Endodermal cell (in vitro differentiated cells): ENCODE measurements at places on chromosomes 3 and 15.

DNA sequence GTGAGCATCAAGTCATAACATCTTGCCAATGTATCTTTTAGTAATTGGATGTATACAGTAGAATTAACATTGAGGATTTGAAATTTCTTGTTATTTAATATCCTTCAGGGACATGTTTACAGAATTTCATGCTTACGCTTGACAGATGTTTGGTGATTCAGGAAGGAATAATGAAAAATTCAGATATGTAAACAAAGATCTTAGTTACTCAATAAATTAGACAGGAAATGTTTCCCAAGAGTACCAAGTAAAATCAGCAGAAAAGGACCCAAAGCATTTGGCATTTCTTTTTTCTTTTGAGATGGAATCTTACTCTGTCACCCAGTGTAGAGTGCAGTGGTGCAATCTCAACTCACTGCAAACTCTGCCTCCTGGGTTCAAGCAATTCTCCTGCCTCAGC lies 4.7 kb upstream of the COL6A5 start:
- DNase-seq: no peak

DNA sequence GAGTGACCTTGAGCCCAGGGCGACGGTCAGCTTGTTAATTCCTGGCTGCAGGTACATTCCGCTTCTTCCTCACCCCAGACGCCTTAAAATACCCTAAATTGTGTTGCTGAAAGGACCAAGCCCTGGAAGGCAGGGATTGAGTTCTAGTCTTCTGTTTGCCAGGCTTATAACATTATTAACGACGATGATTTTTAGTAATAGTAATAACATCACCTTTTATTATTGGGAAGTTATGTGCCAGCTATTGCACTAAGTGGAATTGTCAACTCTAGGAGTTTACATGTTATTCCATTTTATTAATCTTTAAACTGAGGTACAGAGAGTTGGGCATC lies 409 bp downstream of the OXNAD1 start:
- DNase-seq: no peak

- DNase-seq: no peak
Measured at GRCh38 chr15:38362355-38362754, 91.6 kb upstream of the FAM98B start.

DNA sequence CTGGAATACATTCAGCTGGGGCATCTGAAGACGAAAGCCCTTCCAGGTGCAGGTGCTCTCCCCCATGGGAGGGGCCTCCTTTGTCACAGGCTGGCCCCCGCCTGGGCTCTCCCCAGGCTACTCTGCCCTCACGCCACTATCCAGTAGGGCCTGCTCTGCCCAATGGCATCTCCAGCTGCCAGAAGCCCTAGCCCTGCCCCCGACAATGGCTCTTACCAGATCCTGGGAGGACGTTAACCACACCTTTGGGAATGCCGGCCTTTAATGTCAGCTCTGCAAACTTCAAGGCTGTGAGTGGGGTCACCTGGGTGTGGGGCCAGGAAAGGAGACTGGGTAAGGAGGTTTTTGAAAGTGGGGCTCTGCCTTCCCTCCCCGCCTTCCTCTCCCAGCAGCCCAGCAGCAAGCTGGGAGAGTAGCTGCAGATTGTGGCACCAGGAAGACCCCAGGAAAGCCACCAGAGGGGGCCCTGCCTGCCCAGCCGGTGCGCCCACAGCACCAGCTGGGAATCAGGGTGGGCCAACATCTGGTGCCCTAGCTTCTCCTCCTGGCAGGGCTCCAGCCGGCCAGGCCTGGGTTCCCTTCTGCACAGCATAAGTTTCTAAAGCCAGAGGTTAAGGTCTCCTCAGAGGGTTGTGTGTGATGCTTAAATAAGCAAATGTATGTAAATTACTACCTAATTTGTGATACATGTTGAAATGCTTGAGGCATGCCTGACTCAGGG lies 40.4 kb upstream of the SLC41A3 start:
- DNase-seq: peak; percentile 81

- DNase-seq: peak; percentile 35
Measured at GRCh38 chr3:123082370-123083065, 15.7 kb downstream of the PDIA5 start.

- peak; percentile 95 for DNase-seq
Measured at GRCh38 chr15:67456677-67457529, 64.0 kb upstream of the C15orf61 start.

DNA sequence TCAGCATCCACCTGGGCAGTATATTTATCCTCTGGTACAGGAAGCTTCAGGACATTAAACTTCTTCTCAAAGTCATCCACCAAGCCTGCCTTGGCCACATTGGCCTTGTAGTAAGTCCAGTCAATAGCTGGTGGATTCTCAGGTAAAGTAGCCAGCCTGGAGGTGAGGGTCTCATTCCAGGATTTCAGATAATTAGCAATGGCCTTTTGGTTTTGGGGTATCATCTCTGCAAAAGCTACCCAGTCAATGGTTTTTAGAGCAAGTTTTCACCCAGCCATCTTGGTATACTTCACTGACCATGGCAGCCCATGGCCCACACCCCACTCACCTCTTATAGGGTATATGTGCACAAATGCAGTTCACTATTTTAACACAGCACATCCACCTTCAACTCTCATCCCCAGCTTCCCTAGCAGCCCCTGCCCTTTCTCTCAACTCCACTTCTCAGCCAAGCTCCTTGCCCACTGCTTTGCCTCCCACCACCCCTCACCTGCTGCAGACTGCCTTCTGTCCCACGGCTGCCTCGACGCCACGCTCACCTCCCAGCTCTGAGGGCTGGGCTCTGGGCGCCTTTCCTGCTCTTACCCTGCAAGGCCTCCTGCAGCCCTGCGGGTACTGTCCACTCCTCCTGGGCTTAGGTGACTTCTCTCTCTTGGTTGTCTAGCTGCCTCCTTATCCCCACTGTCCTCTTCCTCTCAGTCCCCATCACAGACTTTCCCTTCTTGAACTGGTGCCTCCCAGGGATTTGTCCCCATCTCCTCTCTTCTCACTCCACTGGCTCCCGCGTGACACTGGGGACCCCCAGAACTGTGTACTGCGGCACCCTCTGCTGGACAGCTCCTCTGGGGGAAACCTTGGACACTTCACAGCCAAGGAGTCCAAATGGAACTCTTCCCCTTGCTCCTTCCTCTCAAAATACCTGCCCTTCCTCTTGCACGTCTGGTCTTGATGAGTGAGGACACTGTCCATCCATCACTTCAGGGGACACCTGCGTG lies 1.7 kb upstream of the TGM5 start:
- DNase-seq: peak; percentile 82

- DNase-seq: no peak
Measured at GRCh38 chr3:45968149-45968548, 24.9 kb downstream of the CXCR6 start.

- no peak for DNase-seq
Measured at GRCh38 chr3:45337839-45338470, 50.4 kb upstream of the LARS2 start.

GRCh38 chr3:71591101-71591500 lies 7.6 kb upstream of the FOXP1 start:
- DNase-seq: no peak

GRCh38 chr3:15164340-15164739 lies 41.7 kb upstream of the CAPN7 start:
- no peak for DNase-seq

GRCh38 chr15:94638183-94638582 lies 406.8 kb downstream of the MCTP2 start:
- peak; percentile 78 for DNase-seq

GRCh38 chr15:61216519-61216918 lies 12.6 kb downstream of the RORA start:
- DNase-seq: peak; percentile 79

DNA sequence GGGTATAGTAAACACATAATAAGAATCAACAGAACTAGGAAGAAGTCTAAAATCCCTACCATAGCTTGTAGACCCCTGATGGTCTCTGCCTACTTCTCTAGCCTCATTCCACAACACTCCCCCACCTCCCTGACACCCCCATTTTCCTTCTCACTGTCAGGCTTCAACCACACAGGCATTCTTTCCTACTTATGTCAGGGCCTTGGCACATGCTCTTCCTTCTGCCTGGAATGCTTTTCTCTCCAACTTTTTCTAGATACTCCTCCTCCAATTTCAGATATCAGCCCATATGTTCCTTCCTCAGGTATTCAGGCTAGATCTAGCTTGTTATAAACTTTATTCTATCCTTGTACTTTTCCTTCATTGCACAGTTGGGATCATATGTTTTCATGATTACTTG lies 106.0 kb upstream of the MRPL3 start:
- no peak for DNase-seq

- no peak for DNase-seq
Measured at GRCh38 chr3:18868911-18869689, 279.2 kb upstream of the KCNH8 start.

DNA sequence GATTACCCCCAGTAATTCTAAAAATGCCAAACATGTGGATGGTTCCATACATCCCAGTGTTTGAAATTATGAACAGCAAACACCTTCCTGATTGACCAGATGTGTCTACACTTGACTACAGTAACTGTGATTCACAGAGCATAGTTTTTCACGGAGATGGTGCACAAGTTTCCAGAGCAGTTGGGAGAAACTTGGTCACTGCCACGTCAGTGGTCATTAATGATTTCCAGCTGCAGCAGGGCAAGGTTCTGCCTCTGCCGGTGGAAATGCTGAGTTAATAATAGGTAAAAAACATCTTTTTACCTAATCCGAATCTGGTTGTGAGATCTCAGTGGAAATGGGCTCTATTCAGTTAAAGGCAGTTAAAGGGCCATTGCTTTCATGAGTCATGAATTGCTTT lies 154.1 kb upstream of the FEZF2 start:
- no peak for DNase-seq

- peak; percentile 59 for DNase-seq
Measured at GRCh38 chr15:29870495-29871151, 48.4 kb upstream of the TJP1 start.

GRCh38 chr3:104555728-104556127 lies 811.0 kb upstream of the ALCAM start:
- no peak for DNase-seq

- no peak for DNase-seq
Measured at GRCh38 chr15:37046876-37047614, 53.3 kb downstream of the MEIS2 start.

- no peak for DNase-seq
Measured at GRCh38 chr3:168051070-168051469, 44.7 kb downstream of the GOLIM4 start.

DNA sequence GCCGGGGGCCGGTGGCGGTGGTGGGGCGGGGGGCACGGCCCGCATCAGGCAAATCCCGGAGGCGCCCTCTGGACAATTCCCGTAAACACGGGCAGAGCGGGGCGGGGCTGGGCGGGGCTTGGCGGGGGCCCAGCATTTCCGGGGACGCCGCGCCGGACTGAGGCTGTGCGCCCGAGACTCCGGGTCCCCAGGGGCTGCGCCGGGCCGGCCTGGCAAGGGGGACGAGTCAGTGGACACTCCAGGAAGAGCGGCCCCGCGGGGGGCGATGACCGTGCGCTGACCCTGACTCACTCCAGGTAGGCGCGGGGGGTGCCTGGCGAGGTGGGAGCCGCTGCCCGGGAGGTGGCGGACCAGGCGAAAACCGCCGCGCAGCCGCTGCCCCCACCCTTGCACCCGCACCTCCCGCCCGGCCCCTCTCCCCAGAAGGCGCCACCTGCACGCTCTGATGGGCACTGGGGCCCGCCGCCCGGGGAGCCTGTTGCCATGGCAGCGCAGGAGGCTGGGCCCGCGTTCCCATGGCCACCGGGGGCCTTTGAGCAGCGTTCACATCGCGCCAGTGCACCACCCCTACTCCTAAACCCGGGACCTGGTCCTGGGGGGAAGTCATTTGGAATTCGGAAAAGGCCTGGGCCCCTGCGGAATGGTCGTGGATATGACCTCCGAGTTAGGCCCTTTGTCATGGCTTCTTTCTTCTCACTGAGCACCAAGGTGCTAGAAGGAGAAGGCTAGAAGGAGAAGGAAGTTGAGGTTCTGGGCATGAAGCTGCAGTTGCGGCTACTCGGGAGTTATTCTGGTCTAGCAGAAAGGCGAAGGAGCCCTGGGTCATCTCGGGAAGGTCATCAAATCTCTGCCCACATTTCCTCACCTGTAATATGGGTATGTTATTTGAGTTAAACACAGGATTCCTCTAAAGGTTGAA lies 16.1 kb upstream of the SEMA4B start:
- DNase-seq: peak; percentile 87

DNA sequence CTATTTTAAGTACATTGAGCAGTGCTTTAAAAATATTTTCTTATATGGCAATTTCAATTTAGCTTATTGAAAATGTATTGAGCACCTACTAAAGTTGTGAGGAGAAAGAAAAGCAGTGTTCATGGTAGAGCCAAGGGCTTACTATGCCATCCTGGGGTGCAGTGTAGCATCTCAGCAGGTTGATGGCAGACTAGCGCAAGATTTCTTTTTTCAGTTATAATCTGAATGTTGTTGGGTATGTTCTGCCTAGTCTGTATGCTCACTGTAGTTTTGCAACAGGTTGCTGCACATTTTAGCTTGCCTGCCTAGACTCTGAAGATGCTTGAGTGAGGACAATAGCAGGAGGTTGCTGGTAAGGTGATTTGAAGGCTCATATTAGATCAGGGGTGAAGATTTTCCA lies 103.1 kb upstream of the UNC13C start:
- DNase-seq: no peak

DNA sequence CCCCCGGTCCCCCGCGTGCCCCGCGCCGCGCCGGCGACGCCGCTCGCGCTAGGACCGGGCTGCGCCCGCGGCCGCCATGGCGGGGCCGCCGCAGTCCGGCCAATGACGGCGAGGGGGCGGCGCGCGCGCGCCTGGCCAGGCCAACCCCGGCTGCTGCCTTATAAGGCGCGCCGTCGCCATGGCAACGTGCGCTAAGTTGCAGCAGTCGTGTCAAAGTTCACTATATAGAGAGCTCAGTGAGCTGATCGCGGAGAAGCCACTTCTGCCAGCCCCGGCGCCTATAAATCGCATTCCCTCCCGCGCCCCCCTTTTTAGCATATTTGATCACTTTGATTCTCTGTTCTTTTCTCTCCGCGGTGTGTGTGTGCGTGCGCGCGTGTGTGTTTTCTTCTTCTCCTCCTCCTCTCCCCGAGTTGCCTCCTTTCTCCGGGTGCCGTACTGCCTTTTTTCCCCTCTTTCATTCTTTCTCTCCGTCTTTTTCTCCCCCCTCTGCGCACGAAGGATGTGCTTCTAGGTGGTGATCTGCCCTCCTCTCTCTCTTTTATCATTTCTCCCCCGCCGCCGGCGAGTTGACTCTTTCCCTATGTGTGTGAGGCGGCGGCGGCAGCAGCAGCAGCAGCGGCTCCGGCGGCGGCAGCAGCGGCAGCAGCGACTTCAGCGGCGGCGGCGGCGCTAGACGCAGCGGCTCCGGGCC lies at the start of gene NR2F2:
Gene NR2F2, plus strand, starts transcription at position 251 of the 694 bp plus-strand sequence. CDS start 1,406 bp downstream, outside the sequence.
- peak; percentile 95 for DNase-seq

- peak; percentile 57 for DNase-seq
Measured at GRCh38 chr15:78681281-78682003, 40.4 kb upstream of the CHRNB4 start.

DNA sequence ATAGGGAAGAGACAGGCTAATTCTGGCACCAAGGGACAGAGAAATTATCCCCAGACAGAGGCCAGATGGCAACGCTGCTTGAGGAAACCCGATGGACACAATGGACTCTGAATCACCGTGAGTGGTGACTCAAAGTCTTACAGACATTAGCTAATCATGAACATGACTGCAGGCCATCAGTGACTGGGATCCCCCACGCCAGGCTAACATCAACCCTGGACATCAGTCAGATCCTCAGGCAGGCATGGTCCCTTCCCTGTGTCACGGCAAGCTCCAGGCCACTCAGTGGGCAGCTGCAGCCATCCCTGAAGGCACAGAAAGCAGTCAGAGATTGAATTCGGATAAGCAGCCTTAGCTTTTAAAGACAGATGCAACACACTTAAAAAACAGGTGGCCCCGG lies 23.8 kb upstream of the OXTR start:
- DNase-seq: no peak

- no peak for DNase-seq
Measured at GRCh38 chr3:10338591-10339353, 17.9 kb upstream of the SEC13 start.

- no peak for DNase-seq
Measured at GRCh38 chr3:39327053-39327745, 2.3 kb upstream of the CCR8 start.
